Brain microvascular endothelial cell (primary cell): ENCODE measurements at places on chromosomes 3 and 15.
A peak's percentile ranks its signal among the peaks of the same experiment; 100 is the strongest.

DNA sequence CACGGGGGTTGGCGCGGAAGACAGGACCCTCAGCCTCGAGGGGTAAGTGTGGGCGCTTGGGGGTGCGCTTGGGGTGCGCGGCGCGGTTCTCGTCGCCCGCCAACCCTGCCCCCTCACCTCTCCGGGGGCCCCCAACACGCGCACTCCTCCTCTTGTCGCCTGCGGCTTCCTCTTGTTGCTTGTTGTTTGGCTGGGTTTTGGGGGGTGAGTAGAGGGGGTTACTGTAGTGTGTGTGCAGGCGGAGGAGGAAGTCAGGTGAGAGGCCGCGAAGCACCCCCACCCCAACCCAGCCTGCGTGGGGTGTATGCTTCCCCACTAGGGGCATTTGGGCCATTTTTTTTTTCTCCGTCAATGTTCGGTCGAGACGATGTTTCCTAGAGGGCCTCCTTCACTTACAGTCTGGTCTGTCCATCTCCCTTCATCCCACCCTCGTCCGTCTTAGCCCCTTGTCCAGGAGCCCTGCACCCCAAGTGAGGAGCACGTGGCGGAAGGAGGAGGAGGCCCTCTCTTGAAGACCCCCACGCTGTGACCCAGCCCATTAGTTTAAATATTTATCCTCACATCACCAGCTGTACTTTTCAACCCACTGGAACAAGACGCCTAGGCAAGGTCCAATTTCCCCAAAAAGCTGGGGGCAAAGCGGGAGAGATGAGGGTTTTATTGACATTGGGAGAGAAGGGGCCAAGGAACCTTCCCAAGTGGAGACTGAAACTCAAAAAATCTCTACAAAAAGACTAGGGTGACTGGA is 20.4 kb upstream of the SATB1 start:
- no peak for DNase-seq

- no peak for DNase-seq
Measured at GRCh38 chr3:53215816-53216215, 40.0 kb downstream of the TKT start.

DNA sequence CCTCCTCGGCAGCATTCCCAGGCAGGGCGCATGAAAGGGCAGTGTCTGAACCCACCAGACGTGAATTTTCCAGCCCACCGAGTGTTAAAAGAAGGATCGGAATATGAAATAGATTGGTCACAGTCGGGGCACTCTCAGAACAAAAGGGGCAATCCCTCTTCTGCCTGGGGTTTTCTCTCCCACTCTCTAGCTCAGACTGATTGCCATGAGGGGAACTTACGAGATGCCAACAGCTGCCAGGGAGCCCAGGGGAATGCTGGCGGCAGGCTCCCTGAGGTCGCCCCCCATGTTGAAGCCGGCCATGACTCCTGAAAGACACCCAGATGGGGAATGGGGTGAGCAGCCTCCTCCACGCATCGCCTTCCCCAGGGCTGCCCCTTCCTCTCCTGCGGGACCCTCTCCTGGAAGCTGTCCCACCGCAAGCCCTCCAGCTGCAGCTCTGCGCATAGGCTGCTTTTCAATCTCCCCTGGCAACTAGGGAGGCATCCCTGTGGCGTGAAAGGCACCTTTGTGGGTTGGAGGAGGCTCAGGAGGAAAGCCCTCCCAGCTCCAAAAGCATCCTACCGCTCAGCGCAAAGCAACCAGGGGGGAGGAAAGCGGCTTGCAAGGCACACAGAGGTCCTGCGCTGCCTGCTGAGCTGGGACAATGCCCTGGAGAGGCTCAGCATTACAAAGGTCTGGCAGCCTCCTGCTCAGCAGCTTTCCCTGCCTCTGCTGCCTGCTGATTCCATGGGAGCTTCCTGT is 64.8 kb upstream of the HEG1 start:
- no peak for DNase-seq

GRCh38 chr15:32020156-32020555 is 10.2 kb upstream of the CHRNA7 start:
- DNase-seq, result no peak

GRCh38 chr3:140347151-140347550 is 330.7 kb upstream of the TRIM42 start:
- no peak for DNase-seq

GRCh38 chr3:165434516-165434915 is 238.3 kb upstream of the SLITRK3 start:
- no peak for DNase-seq

DNA sequence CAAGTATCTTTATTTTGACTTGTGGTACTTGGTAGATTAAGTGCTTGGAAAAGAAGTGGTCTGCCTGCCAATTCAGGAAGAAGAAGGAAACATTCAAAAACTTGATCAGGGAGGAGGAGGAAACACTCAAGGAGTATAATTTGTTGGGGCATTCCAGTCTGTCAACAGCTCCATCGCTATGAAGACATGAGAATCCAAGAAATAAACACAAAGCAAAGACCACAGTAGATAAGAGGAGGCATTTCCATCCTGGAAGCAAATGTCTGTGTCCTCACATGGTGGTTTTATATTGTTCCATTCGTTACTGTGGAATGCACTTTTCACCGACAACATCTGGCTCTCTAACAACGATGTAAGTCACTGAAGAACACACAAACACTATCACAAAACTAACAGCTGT is 176.1 kb upstream of the FRMD4B start:
- DNase-seq, result peak; percentile 26
